ENCODE measurements at places on chromosomes 13 and 19.

GRCh38 chr19:58296104-58296503, 9.1 kb upstream of the ERVK3-1 start:
- no peak for DNase-seq

- DNase-seq, result no peak
Observed at GRCh38 chr19:13428352-13428751, 77.9 kb downstream of the CACNA1A start.

DNA sequence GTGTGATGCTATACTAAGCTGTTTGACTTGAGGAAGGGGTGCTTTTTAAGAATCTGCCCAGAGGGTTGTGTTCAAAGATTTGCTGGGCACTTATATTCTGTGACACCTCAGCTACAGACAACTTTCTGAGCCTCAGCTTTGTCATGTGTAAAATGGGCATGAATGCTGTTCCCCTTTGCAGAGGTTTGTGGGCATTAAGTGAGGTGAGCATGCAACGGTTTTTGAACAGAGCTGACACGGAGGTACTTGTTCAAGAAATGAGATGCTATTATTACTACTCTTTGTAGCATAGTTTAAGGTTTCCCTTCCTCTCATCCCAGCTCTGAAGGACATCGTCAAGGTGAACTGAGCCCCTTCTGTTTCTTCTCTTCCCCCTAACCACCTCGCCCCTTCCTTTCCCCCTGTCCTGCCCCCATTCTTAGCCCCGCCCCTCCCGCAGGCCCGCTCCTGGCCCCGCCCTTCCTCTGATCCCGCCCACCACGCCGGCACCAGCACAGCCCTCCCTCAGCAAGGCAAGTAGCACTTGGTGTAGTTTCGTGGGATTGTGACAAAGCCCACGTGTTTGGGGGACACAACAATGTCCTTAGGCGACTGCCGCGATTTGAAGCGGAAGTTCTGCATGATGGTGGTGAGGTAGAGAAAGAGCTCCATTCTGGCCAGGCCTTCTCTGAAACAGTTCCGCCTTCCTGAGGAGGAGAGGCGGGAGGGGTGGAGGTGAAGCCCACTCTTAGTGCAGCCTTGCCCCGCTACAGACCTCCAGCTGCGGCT, 26.1 kb upstream of the CYP2A7 start:
- DNase-seq, result peak; percentile 53

- DNase-seq, result no peak
Observed at GRCh38 chr19:46478356-46478986, 7.1 kb upstream of the PNMA8A start.

GRCh38 chr19:5691822-5692722, 2.0 kb downstream of the RPL36 start:
- no peak for DNase-seq

DNA sequence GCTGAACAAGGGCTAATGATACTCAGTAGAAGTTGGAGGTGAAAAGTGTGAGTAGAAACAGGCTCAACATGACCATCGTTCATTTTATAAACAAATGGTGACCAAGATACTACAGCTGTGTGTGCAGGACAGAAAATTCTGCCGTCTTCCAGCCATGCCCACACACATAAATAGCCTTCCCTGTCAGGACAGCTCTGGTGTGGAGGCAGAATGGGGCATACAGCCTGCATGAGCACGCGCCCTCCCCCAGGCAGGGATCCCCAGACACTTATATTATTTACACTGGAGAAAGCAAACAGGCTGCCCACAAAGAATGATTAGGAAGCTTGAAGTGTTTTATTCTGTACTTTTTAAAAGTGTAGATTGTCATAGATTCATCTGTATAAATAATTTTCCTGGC, 20.4 kb downstream of the GJA3 start:
- DNase-seq, result no peak

DNA sequence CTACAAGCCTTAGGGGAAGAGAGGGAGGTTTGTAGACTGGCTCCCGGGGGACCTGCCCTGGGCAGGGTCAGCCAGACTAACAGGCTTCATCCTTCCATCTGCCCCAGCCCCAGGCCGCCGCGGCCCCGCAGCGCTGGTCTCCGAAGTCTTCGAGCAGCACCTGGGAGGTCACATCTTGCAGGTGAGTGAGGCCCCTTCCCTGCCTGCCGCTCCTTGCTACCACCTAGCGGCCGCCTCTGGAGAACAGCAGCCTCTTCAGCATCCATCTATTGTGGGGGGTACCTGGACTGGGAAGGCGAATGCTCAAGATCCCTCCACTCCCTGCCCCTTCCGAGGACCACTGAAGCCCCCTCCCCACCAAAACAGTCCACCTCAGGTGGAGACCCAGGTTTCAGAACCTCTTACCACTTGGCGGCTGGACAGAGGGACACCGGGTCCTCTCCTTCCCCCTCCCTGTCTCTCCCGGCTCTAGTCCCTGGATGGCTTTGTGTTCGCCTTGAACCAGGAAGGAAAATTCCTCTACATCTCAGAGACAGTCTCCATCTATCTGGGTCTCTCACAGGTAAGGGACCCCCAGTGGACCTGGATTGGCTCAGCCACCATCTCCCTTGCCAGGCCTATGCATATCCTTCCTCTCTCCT, 12.7 kb downstream of the NPAS1 start:
- DNase-seq, result peak; percentile 48

DNA sequence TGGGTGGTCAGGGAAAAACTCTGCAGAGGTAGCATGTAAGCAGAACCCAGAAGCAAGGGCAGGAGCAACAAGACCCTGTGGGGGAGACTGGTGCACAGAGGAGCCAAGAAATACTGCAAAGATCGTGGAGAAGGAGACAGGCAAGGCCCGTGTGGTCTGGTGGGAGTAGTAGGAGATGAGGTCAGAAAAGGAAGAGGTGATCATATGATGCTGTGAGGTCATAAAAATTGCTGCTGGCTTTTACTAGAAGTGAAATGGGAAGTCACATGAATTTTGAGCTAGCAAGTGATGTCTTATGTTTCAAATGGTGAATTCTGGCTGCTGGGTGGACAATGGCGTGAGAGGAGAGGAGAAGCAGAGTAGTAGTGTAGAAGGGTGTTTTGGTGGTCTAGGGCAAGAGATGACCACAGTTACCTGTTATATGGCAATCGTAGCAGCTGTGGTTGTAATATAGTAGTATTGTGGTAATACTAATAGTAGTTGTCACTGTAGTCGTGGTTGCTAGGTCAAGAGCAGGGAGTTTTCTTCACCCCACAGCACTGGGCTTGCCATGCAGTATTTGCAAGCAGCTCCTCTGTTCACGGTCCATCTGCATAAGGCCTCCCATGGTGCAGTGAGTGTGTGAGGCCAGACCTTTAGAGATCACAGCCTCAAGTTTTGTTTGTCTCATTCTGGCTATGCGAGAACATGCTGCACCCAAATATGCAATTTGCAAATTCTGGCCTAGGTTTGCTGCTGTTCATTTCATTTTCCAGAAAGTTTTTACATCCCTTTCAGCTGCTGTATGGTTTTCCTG, 205.0 kb downstream of the TSHZ3 start:
- DNase-seq, result no peak

GRCh38 chr19:4099041-4099764, 24.7 kb downstream of the MAP2K2 start:
- no peak for DNase-seq

Data from stimulated activated CD4-positive, alpha-beta T cell treated with anti-CD3 and anti-CD28 coated beads, Interleukin-1b, Interleukin-23, amount 100 ng/mL, for 1 hour (primary cell).